ENCODE measurements at places on chromosomes 5 and 9.

DNA sequence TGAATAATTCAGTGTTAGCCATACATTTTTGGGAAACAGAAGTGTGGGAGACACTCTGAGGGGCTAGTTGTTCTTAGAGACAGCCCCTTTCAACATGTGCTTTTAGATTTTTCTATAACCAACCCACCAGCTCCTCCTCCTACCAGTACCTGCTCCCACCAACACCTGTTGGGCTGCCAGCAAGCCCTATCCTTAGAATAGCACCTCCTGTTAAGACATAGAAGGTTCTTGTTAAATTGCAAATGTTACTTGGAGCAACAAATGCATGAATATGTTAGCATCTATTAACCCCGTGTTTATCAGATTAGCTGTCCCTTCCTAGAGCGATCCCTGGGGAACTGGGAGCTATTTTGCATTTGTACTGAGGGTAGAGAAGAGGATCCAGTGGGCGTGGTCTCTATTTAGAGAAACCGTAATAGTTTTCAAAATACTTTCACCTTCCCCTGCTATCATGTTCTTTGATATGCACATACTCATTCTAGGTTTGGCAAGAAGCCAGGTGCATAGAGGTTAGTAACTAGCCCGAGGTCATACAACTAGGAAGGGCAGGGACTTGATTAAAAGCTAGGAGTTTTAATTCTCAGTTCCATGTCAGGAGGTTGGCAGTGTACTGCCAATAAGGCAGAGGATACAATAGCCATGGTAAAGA lies 334.4 kb downstream of the KCTD16 start:
- DNase-seq, result no peak

- DNase-seq, result no peak
These were observed 273.4 kb downstream of the SLIT3 start for GRCh38 chr5:169027501-169028061.

GRCh38 chr5:176320577-176320976 lies 41.0 kb downstream of the KIAA1191 start:
- DNase-seq, result no peak

DNA sequence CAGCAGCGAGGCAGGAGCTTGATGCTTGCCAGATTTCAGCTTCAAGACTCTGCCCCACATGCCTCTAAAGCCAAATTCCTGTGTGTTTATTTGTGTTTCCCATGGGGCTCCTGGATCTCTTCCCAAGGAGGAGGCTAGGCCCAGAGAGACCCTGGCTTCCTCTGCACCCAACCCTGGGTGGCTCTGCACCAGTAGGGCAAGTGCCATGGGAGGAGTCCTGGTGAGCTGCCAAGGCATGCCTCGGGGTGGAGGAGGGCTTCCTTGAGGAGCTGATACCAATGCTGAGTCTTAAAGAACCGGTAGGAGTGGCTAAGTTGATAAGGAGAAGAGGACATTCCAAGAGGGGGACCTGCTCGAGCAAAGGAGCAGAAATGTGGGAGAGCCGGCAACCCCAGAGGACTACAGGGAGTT lies 6.8 kb upstream of the TIFAB start:
- no peak for DNase-seq

- no peak for DNase-seq
These were observed 8.5 kb upstream of the CCDC187 start for GRCh38 chr9:136312436-136312835.

DNA sequence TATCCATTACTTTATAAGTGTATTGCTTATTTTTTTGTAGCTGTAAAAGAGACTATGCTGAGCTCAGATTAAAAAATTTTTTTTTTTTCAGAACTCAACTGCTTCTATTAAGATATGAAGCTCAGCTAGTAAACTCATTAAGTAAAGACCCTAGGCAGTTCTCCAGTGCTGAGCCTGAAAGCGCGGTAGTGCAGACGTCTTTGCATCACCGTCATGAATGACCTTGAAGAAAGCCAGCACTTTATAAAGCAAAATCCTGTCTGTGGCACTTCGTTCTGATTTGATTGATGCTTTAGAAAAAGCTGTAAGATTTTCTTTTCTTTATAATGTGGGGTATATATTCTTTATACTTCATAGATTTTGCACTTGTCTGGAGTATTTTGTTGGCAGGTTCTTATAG lies 105.7 kb downstream of the ATG10 start:
- no peak for DNase-seq

- no peak for DNase-seq
These were observed 252.2 kb downstream of the SLF1 start for GRCh38 chr5:94870511-94871183.

GRCh38 chr5:80266566-80266965 lies 10.7 kb upstream of the SERINC5 start:
- no peak for DNase-seq

DNA sequence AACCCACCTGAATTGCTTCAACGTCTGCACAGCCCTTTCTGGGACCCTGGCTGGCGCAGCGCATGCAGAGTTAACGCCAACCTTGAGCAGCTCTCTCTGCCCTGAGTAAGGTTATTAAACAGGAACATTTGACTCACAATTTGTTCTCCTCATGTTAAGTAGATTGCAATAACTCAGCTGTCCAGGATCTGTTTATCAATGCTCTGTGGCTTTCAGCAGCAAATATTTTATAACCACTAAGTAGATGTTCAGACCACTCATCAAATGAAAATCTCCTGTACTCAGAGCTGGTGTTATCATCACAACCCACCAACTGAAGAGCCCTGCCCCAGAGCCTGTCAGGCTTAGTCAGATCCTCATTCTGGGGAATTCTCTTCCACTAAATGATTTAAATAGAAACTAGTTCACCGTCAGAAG lies 403.0 kb downstream of the ZNF608 start:
- no peak for DNase-seq

- DNase-seq, result no peak
These were observed 22.6 kb upstream of the NADK2 start for GRCh38 chr5:36264202-36264760.

- no peak for DNase-seq
These were observed 76.4 kb upstream of the ARAP3 start for GRCh38 chr5:141758310-141758998.

DNA sequence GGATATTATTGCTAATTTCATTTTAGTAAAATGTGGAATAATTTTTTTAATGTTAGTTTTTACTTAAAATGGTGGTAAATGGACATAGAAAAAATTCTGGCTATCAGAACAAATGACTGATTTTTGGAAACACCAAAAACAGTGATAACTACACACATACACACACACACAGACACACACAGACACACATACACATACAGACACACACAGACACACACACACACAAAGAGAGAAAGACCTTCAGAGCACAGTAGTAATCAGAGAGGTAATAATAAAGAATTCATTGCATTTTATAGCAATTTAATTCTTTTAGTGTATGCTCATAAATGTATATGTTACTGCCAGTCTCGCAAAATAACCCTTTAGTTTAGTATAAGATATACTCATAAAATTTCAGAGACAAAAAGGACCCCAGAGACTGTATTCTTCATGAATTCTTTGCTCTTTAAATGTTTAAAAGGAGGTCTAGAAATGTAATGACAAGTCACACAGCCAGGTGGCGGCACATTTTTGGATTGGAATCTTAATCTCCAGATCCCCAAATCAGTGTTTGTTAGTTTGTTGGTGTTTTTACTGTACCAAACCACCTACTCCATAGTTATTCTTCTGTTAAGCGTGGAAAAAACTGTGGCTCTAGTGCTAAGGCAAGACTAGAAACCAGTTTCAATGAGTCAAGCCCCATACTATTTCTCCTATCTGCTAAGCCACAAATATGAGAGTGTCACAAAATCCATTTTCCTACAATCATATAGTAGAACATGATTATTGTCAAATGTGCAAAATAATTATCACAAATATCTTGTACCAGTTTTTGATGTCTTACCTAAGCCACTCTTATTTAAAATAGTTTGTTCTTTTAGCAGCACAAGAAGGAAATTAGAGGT lies 109.9 kb downstream of the EDIL3 start:
- DNase-seq, result no peak

Measured in stimulated activated CD8-positive, alpha-beta memory T cell treated with anti-CD3 and anti-CD28 coated beads, Interleukin-4, amount 100 ng/mL, for 1 hour (primary cell).